ENCODE measurements at places on chromosomes 3 and 15.

GRCh38 chr15:29570948-29571791 lies 251.1 kb downstream of the TJP1 start:
- no peak for DNase-seq

- no peak for DNase-seq
These were observed 641.1 kb downstream of the MECOM start for GRCh38 chr3:169022457-169022856.

DNA sequence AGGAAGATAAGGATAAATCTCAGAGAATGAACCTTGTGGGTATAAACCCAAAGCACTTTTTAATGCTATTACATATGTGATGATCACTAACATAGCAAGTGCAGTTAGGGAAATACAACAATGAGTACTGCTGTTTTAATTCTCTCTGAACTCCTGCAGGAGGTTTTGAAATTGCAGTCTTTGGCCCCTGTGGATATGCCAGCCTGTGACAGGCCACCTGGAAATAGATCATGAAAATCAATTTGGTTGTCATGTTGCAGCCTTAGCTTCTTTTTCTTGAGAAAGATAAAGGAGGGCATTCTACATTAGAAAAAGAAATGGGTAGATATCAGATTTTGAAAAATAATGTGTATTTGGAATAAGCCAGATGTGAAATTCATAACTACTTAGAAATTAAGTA lies 103.6 kb downstream of the RSRC1 start:
- no peak for DNase-seq

- no peak for DNase-seq
These were observed at the start of gene ACP3 for GRCh38 chr3:132317229-132317948. Gene ACP3 (plus strand): TSS chr3:132317407. CDS start chr3:132317457, 50 bp downstream.

DNA sequence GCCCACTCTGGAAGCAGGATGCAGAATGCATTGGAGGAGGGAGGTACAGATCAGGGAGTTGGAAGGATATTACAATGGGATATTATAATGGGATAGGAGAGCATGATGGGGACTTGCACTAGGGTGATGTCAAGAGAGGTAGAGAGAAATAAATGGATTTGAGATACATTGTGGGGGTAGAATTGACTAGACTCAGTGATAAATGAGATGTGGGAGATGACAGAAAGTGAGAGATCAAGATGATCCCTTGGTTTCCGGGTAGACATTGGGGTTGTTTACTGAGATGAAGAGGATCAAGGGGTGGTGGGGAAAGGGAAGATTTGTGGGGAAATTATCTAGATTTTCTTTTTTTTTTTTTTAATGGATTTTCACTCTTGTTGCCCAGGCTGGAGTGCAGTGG lies 42.7 kb downstream of the BFSP2 start:
- no peak for DNase-seq

- no peak for DNase-seq
These were observed 27.0 kb downstream of the NDUFB4 start for GRCh38 chr3:120622870-120623726.

DNA sequence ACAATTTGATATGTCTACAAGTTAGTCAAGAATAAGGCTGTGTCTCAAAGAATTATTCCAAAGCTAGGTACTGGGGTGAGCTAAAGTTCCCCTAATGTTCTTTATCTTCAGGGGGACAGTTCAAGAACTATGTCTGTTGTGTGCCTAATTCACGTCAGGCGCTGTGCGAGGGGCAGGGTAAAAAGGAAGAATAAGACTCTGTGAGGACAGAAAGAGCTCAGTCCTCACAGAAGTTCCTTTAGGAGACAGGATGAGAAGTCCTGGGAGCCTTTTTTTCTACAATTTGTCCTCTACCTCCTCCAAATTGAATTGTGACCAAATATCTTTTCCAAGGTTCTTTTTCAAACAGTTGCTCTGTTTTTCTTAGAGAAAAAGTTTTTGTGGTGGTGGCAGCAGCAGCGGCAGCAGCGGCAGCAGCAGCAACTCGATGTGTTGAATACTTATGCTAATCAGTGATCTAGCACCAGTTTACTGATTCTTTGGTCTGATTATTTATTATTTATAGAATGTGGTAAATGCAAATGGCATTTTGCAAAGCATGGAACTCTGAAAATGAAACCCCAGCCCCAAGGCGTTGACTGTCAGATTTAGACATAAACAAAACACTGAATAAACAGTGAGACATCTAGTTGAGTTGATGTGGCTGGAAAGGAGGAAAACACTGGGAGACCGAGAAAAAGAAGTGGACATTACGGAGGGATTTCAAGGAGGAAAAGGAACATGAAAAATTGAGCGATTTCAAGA lies 88.6 kb downstream of the GTPBP8 start:
- no peak for DNase-seq

DNA sequence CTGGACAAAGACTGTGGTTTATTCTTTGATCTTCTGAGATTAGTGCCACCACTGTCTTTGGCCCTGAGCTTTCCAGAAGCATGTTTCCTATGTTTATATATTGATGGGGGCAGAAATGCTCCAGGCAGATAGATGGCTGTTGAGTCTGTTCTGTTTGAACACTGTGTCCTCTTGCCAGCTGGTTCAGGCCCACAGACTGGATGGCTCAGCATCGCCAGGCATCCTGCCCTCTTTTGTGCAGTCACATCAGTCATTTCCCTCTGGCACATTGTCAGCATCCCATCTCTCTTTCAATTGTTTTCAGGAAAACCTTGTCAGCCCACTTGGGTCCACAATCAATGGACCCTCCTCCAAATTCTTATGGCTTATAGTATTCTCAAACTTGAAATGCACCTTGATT lies 141.2 kb downstream of the NEK11 start:
- no peak for DNase-seq
